ENCODE measurements at places on chromosomes 5 and 9. TPM values are rescaled to one million over a fixed set of nuclear protein-coding genes. Genes with fewer than 3 reads are reported as not detected.

ANGPTL2 gene
- 19.2 TPM for total RNA-seq

BNIP1 gene
- total RNA-seq: 11.1 TPM

SPINK13 gene
- 0.55 TPM for total RNA-seq

OBP2B gene
- 11.7 TPM for total RNA-seq

DNA sequence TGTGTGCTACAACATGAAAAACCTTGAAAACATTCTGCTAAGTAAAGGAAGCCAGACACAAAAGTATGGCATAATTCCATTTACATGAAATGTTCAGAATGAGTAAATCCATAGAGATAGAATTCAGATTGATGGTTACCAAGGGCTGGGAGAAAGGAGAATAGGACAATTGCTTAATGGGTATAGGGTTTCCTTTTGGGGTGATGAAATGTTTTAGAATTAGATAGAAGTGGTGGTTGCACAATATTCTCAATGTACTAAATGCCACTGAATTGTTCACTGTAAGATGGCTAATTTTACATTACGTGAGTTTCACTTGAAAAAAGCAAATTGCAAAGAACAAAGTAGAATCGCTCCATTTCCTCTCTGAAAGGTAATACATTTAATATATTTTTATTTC lies 43.0 kb upstream of the GAS1 start:
- no peak overlapping the region for H3K27ac ChIP-seq
- no peaks in the 10 kb centered on the region for H3K27me3 ChIP-seq
- H3K4me3 ChIP-seq: no peak overlapping the region
- H3K36me3 ChIP-seq: no peaks in the 10 kb centered on the region

- H3K27me3 ChIP-seq: no peaks in the 10 kb centered on the region
- H3K4me3 ChIP-seq: no peak overlapping the region
- H3K36me3 ChIP-seq: no peaks in the 10 kb centered on the region
- DNase-seq: no peak
These were observed 417.4 kb downstream of the GABRG2 start for GRCh38 chr5:162484986-162485385.

Data from suprapubic skin (tissue), 4 donors.